ENCODE measurements at places on chromosomes 4 and X. TPM values are rescaled to one million over a fixed set of nuclear protein-coding genes. Genes with fewer than 3 reads are reported as not detected.

DNA sequence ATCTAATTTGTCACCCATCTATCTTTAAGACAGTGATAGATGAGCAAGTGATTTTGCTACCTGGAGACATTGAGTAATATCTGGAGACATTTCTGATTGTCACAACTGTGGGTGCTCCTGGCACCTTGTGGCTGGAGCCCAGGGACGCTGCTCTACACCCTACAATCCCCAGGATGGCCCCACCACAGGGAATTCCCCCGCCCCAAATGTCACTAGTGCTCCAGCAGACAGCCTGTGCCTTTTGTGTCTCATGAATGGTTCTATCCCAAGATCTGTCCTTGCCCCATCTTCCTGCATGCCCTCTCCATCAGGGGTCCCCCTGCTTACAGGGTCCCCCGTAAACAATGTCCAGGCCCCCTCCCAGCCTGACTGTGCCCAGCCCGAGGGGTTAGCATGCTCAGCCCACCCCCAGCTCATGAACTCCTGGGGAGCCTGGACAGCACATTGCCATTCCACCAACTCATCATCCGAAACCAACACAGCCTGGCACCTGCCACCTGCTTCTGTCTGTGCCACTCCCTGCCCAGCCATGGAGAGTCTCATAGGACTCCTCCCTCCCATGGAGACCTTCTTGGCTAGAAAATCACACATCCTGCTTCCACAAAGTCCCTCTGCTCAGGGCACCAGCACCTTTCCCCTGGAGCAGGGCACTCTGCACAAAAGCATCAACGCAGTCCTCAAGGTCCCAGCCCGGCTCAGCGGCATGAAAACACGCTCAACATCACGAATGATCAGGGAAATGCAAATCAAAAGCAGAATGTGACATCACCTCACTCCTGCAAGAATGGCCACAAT, 5.7 kb downstream of the P2RY8 start:
- no peak for DNase-seq

DNA sequence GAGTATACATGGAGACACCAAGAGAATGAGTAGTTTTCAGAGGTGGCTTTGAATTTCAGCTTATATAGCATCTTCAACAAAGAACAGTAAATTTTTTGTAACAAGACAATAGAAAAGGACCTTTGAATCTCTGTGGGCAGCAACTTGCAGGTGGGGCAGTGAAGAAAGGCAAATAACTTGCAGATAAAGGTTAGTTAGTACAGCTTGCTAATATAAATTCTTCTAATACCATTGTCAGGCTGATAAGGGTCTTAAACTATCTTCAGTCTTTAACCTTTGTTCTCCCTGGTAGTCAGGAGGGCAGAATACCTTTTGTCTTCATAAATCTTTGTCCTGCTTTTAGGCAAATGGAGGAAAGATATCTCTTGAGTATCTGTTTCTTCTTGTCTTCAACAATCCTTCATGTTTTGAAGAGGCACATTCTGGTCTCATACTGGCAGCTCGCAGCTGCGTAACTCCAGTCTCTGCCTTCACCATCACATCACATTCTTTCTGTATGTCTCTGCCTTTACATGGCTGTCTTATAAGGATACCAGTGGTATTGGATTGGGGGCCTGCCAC, 16.0 kb downstream of the ANXA3 start:
- DNase-seq, result no peak

Gene SLC25A53
- polyA plus RNA-seq, result 9.5 TPM

DNA sequence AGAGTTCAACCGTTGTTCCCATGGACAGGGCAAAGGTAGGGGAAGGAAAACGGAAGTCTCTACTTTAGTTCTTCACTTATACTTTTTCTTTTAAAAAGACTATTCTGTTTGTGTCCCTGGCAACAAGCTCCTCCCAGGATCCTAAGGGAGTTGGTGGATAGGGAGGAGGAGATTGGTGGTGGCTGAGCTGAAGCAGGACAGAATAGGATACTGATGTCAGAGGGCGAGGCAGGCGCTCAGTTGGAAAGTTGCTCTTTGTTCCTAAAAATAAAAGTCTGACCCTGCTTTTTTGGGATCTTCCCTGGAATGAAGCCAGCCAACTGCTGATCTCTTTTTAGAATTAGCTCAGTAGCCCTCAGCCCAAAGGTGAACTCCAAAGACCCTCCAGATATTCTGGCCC, 104.7 kb downstream of the MGST2 start:
- DNase-seq, result no peak

DNA sequence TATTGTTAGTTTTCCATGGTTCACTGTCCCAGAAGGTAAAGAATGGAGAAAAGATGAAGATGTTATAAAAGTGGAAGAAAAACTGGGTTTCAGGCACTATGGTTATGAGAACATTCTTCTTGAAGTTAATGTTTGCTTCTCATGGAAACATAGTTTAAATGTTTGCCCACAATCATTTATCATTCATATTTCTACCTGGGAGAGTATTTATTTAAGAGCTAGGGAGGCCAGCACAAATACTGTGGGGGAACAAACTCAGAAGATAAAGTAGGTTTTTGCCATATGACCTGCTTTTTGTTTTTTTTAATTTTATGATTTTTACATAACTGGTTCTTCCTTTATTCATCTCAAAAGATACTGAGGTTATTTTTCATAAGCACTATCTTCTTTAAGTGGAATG, 96.8 kb downstream of the GC start:
- no peak for DNase-seq

DNA sequence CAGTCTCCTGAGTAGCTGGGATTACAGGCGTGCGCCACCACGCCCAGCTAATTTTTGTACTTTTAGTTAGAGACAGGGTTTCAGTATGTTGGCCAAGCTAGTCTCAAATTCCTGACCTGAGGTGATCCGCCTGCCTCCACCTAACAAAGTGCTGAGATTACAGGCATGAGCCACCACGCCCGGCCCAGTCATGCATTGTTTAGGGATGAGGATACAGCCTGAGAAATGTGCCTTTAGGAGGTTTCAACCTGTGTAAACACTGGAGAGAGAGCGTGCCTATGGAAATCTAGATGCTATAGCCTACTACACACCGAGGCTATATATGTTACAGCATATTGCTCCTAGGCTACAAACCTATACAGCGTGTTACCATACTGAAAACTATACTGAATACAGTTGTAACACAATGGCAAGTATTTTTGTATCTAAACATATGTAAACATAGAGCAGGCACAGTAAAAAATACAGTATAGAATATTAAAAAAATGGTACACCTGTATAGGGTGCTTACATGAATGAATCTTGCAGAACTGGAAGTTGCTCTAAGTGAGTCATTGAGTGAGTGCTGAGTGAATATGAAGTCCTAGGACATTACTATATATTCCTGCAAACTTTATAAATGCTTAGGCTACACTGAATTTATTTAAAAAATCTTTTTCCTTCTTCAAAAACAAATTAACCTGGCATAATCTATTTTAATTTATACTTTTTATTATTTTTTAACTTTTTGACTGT, 588.2 kb upstream of the ADGRL3 start:
- no peak for DNase-seq

DNA sequence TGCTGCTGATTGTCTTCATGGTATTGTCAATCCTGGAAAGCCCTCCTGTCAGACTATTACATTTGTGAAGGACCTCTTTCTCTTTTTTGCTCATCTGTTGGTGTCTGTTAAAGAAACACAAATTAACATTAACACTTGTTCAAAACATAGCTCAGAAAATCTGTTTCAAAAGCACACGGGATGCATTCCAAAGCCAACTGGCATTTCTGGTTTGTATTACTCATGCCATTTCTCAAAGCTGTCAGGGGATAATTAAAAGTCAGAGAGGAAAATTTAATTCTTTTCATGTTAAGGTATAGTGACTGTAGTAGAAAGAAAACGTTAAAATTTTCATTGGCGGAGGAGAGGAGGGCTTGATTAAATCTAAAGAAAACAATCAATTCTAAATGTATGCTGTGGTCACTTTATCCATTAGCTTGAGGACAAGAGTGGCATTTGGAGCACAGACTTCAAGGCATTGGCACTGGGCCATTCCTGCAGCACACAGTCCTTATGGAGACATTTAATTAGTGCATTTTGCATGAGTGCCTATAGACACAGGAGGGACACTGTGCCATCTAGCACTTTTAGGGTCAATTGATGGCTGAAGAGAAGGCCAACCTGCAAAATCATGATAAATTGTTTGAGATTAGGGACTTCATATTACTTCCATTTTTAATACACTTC, 21.2 kb upstream of the GLRA2 start:
- DNase-seq, result no peak

Gene PRMT9
- 5.9 TPM for polyA plus RNA-seq
